Mesenchymal stem cell (in vitro differentiated cells and primary cell): ENCODE measurements at places on chromosomes 12 and 14.

GRCh38 chr12:47551426-47551851 lies 154.4 kb downstream of the RPAP3 start:
- peak; percentile 74 for DNase-seq

- DNase-seq, result no peak
Measured at GRCh38 chr12:80811957-80812708, 95.4 kb downstream of the MYF5 start.

GRCh38 chr12:23428758-23429157 lies 520.7 kb downstream of the SOX5 start:
- no peak for DNase-seq

DNA sequence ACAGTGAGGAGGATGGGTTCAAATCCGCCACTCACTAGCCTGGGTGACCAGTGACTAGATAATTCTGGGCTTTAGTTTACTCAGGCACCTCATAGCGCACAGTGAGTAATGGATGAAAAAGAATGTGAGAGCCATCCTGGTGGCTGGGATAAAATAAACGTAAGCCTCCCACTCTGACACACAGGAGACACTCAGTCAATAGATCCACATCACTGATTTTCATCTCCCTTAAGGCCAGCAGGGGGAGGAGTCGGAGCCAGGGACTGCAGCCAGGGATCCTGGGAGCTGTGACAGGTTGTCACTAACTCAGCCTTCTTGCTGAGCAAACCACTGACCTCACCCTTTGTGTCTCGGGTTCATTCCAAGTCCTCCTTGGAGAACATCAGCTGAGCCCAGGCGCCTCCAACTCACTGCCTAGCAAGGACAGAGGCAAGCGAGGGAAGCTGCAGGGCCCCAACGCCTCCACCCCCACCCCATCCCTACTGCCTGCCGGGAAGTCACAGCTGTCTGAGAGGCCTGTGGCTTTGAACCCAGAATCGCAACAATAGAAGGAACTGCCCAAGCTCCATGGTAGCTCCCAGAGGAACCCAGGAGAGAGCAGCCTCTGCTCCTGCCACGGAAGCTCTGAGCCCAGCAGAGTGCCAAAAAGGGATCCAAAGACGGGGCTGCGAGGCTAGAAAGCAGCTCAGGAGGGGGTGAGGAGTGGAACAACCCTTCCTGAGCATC lies 30.7 kb downstream of the PXN start:
- peak; percentile 99 for DNase-seq

DNA sequence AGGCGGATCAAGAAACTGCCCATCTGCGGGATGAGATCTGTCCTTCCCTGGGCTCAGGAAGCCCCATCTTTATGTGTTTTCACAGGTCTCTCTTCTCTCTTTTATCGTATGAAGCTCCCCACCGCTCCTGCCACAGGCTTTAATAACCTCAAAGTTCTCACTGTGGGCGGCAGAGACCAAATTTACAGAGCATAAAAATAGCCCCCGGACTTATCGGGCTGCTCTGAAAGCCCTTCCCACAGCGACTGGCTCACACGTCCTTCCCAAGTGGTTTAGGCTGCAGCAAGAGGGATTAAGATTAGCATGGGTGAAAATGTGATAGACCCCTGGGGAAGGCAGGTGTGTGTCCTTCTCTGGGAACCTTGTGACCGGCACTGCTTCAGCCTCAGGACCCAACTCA lies 47.8 kb downstream of the TESC start:
- DNase-seq, result no peak

- DNase-seq, result no peak
Measured at GRCh38 chr12:125412506-125412905, 347.3 kb downstream of the AACS start.

DNA sequence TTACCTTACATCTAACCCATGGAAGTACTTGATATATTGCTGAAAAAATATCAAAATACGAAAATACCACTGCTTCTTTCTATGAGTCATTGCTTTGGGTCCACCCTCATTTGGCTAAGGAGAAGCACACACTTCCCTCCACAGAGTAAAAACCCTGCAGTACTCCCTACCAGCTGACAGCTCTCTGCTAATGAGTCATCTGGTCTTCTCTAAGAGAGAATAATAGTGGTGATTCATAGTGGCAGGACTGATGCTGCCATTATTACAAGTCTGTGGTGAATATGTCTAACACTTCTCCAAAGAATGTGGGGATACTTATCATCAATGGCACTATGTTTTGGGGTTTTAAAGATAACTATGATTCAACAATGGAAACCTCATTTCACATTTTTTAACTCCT lies 90.7 kb downstream of the PPFIA2 start:
- peak; percentile 67 for DNase-seq

DNA sequence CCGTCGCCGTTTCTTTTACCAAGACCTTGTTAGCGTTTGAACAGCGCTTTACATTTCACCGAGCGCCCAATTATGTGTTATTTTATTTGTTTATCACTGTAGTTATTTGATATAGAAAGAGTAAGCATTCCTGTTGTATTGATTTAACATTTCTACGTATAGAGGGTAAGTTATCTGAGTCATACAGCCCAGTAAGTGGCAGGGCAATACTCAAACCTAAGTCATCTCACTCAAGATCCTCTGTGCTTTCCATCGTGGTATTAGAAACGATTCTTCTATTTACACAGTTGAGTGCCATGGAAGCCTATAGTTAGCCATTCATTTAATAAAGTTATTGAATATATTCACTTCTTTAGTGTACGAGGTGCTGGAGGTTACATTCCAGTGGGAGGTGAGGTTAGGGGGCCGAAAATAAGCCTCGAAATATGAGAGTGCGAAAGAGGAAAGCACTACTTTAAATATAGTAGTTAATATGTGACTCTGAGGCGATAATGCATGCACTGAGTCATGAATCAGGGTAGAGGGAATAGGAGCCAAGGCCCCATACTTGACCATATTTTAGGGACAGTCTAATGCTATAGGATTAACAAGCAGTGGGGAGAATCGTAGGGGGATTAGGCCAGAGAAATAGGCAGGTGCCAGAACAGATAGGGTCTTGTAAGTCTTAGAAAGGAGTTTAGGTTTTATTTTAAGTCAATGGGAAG lies 629 bp downstream of the RAD51AP1 start:
- DNase-seq, result peak; percentile 6

- DNase-seq, result no peak
Measured at GRCh38 chr12:29692237-29692636, 91.5 kb downstream of the TMTC1 start.

DNA sequence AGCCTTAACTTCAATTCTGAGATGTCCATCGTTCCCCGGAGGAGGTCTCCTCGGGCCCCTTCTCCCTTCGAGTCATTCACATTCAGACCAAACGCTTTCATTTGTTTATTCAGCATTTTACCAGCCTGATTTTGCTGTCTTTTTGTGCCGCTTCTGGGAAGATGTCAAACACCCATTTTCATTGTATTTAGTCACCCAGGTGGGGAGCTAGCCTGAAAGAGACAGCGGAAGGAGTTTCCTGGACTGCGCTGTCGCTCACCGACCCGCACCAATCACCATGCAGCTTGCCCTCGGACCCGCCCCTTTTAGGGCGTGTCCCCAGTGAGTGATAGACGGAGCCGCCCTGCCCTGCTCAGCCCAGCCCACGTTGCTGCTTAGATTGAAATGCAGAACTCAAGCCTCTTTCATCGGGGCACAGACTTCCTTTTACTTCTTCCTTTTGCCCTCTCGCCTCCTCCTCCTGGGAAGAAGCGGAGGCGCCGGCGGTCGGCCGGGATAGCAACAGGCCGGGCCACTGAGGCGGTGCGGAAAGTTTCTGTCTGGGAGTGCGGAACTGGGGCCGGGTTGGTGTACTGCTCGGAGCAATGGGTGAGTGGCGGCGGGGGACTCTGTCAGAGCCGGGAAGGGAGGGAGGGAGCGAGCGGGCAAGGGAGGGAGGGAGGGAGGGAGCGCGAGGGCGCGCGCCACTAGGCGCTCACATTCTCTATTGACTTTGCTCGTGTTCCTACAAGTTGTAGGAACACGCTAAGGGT lies at the start of gene PAX9:
PAX9 (plus strand) TSS at position 355 of the 752 bp plus-strand sequence; CDS start at position 585, 230 bp downstream.
- peak; percentile 84 for DNase-seq
